ENCODE measurements at places on chromosomes 3 and 15. TPM values are rescaled to one million over a fixed set of nuclear protein-coding genes. Genes with fewer than 3 reads are reported as not detected.
A peak's percentile ranks its signal among the peaks of the same experiment; 100 is the strongest.

DNA sequence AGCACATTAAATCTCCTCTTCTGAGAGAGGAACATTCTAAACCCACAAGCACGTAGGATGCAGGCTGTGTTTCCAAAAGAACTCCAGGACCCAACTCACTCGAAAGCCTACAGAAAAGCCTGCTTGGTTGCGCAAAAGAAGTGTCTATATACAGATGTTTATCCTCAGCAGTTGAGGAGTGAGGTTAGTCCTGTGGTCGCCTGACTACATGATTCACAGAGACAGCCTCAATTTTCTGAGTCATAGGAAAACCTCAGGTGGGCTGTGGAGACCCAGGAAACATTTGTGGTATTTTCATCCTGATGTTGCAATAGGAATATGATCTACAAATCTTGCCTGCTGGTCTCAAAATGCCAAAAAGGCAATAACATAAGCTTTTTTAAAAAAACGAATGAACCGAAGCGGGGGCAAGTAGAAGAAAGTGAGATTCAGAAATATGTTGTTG lies 183.8 kb upstream of the THRB start:
- no peaks in the 10 kb centered on the region for H3K27me3 ChIP-seq
- no peak overlapping the region for H3K27ac ChIP-seq
- no peak overlapping the region for H3K4me3 ChIP-seq

The HGD gene
- 50.8 TPM for total RNA-seq

- H3K27ac ChIP-seq, result no peak overlapping the region
- H3K36me3 ChIP-seq, result no peaks in the 10 kb centered on the region
- no peak for DNase-seq
Observed at GRCh38 chr15:41966414-41966812, 5.9 kb downstream of the EHD4 start.

The BNC1 gene
- total RNA-seq, result 0.33 TPM

DNA sequence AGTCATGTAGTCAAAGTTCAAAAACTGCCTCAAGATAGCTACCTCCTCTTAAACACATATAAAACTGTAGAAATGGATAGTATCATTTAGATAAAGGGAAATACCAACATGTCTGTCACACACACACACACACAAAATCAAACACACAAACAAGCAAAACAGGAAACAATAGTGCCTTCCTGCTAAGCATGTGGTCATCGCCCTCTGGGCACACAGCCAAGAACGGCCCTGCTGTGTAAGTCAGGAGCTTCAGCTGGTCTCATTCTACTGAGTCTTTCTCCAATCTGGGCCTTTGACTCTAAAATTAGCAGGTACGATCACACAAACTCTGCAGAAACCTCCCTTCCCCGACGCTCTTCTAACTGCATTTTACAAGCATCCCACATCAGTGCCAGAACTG lies 272.2 kb upstream of the CHRNA7 start:
- no peaks in the 10 kb centered on the region for H3K27me3 ChIP-seq
- H3K4me3 ChIP-seq, result no peak overlapping the region
- H3K36me3 ChIP-seq, result no peaks in the 10 kb centered on the region
- peak; percentile 78 for DNase-seq
- no peaks in the 10 kb centered on the region for H3K4me1 ChIP-seq
- no peak overlapping the region for H3K27ac ChIP-seq

GRCh38 chr3:11283139-11283475 lies 10.9 kb downstream of the ATG7 start:
- H3K4me3 ChIP-seq, result no peak overlapping the region
- H3K36me3 ChIP-seq, result no peaks in the 10 kb centered on the region

GRCh38 chr15:27323801-27324200 lies 352.8 kb downstream of the GABRG3 start:
- peaks cover 21% of the 10 kb centered on the region for H3K4me1 ChIP-seq
- no peak for DNase-seq
- H3K36me3 ChIP-seq, result no peaks in the 10 kb centered on the region
- H3K27me3 ChIP-seq, result no peaks in the 10 kb centered on the region

The CHRNA3 gene
- total RNA-seq, result 0.93 TPM

The SERPINI1 gene
- 3.1 TPM for total RNA-seq

DNA sequence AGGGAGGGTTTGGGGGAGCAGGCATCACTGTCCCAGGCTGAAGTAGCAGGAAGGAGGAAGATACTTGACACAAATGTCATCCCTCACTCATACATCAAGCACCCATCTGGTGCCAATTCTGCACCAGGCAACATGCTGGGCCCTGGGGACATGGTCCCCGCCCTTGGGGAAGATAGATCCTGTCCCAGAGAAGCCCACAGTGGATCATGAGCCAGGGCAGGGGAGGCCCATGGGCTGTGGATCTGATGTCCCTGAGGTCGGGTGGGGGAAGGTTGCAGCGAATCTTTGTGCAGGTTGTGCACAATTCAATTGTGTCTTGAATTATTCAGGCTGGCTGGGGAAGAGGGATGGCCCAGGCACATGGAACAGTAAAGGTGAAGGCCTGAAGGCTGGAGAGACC lies 6.4 kb upstream of the CCDC33 start:
- H3K4me1 ChIP-seq, result peaks cover 32% of the 10 kb centered on the region
- H3K36me3 ChIP-seq, result no peaks in the 10 kb centered on the region

The ATP2B2 gene
- total RNA-seq, result not detected

The COL6A5 gene
- total RNA-seq, result not detected

The DAZL gene
- total RNA-seq, result not detected

GRCh38 chr3:28667646-28668621 lies 319.3 kb upstream of the AZI2 start:
- H3K4me1 ChIP-seq, result no peaks in the 10 kb centered on the region
- no peak overlapping the region for H3K27ac ChIP-seq
- H3K27me3 ChIP-seq, result no peaks in the 10 kb centered on the region
- peak; percentile 68 for DNase-seq
- H3K36me3 ChIP-seq, result no peaks in the 10 kb centered on the region
- no peak overlapping the region for H3K4me3 ChIP-seq

GRCh38 chr15:71565631-71566160 lies 244.7 kb upstream of the NR2E3 start:
- DNase-seq, result no peak
- H3K27ac ChIP-seq, result no peak overlapping the region
- no peaks in the 10 kb centered on the region for H3K4me1 ChIP-seq
- H3K4me3 ChIP-seq, result no peak overlapping the region
- H3K27me3 ChIP-seq, result no peaks in the 10 kb centered on the region
- no peaks in the 10 kb centered on the region for H3K36me3 ChIP-seq

- no peaks in the 10 kb centered on the region for H3K27me3 ChIP-seq
- no peak for DNase-seq
- H3K4me3 ChIP-seq, result no peak overlapping the region
- H3K36me3 ChIP-seq, result no peaks in the 10 kb centered on the region
- peak overlapping the region; percentile 14 for H3K27ac ChIP-seq
Observed at GRCh38 chr3:160617636-160618035, 52.3 kb upstream of the KPNA4 start.

GRCh38 chr15:39931615-39932014 lies 2.3 kb upstream of the EIF2AK4 start:
- no peak for DNase-seq
- no peaks in the 10 kb centered on the region for H3K27me3 ChIP-seq
- no peak overlapping the region for H3K4me3 ChIP-seq
- H3K36me3 ChIP-seq, result no peaks in the 10 kb centered on the region

GRCh38 chr3:57652203-57652602 lies 40.7 kb downstream of the DENND6A start:
- H3K4me3 ChIP-seq, result no peak overlapping the region
- H3K36me3 ChIP-seq, result peaks cover 14% of the 10 kb centered on the region
- no peak overlapping the region for H3K27ac ChIP-seq
- no peaks in the 10 kb centered on the region for H3K27me3 ChIP-seq

GRCh38 chr3:45191424-45191823 lies 34.7 kb downstream of the TMEM158 start:
- H3K36me3 ChIP-seq, result no peaks in the 10 kb centered on the region
- H3K4me3 ChIP-seq, result no peak overlapping the region
- no peak for DNase-seq
- H3K27me3 ChIP-seq, result no peaks in the 10 kb centered on the region

GRCh38 chr3:120506076-120506827 lies 55.5 kb upstream of the FSTL1 start:
- peaks cover 17% of the 10 kb centered on the region for H3K4me1 ChIP-seq
- DNase-seq, result peak; percentile 58
- no peak overlapping the region for H3K4me3 ChIP-seq
- no peaks in the 10 kb centered on the region for H3K36me3 ChIP-seq
- no peaks in the 10 kb centered on the region for H3K27me3 ChIP-seq

- H3K4me1 ChIP-seq, result no peaks in the 10 kb centered on the region
- no peaks in the 10 kb centered on the region for H3K36me3 ChIP-seq
- DNase-seq, result peak; percentile 3
- H3K27me3 ChIP-seq, result no peaks in the 10 kb centered on the region
- no peak overlapping the region for H3K4me3 ChIP-seq
Observed at GRCh38 chr3:161851941-161852566, 355.4 kb downstream of the OTOL1 start.

DNA sequence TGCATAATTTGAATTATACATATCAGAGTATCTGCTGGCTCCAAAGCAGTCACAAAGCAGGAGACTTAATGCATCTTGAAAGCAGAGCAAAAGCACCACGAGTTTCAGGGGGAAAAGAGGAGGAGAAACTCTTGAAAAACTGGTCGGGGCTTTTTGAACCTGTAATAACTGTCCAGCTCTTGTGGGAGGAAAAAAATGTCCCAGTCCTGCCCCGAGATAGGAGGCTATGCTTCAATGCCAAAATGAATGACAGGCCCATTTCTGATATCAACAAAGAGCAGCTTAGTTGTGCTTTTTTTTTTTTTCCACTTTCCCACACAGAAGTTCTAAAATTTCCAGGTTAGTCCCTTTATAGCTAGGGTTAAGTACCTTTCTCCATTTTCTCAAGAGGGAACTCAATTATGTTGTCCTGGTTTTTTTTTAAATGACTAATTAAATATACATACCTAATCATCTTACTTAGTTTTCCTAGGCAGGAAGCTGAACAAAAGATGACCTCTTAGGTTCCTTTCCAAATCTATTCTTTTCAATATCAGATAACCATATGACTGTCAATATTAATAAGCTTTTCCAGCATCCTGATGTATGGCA lies 120.2 kb downstream of the TFDP2 start:
- H3K36me3 ChIP-seq, result no peaks in the 10 kb centered on the region
- peaks cover 12% of the 10 kb centered on the region for H3K4me1 ChIP-seq
- H3K27ac ChIP-seq, result peak overlapping the region; percentile 71
- no peak overlapping the region for H3K4me3 ChIP-seq

The EFL1 gene
- total RNA-seq, result 22.3 TPM

DNA sequence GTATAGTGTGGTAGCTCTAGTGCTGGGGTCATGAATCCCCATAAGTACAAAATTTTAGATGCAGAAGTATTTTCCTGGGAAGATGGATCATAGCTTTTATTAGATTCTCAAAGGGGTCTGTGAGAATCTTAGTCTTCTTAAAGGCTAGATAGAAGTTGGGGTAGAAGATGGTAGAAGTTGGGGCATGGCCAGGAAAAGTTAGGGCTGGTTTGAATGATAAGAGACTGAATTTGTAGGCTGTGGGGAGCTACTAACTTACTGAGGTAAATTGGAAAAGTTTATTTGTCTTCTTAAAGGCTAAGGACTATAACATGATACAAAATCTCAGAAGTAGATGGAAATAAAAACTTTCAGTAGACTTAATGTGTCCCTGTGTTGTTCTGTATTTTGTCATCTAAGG lies 1.6 kb upstream of the UBE2Q2 start:
- no peak for DNase-seq
- no peaks in the 10 kb centered on the region for H3K36me3 ChIP-seq
- H3K27me3 ChIP-seq, result no peaks in the 10 kb centered on the region
- no peak overlapping the region for H3K27ac ChIP-seq
- H3K4me3 ChIP-seq, result no peak overlapping the region
- H3K4me1 ChIP-seq, result peaks cover 18% of the 10 kb centered on the region

- H3K27ac ChIP-seq, result no peak overlapping the region
- no peak for DNase-seq
- H3K27me3 ChIP-seq, result no peaks in the 10 kb centered on the region
- H3K36me3 ChIP-seq, result no peaks in the 10 kb centered on the region
Observed at GRCh38 chr15:30830961-30831360, 72.8 kb upstream of the FAN1 start.

The CERS3 gene
- 0.13 TPM for total RNA-seq

- no peaks in the 10 kb centered on the region for H3K4me1 ChIP-seq
- H3K27me3 ChIP-seq, result no peaks in the 10 kb centered on the region
- DNase-seq, result no peak
- no peak overlapping the region for H3K4me3 ChIP-seq
Observed at GRCh38 chr3:195097331-195098255, 173.4 kb downstream of the XXYLT1 start.

- H3K4me1 ChIP-seq, result peaks cover 12% of the 10 kb centered on the region
- H3K36me3 ChIP-seq, result no peaks in the 10 kb centered on the region
- H3K4me3 ChIP-seq, result peak within 1 kb of the TSS; percentile 52
- H3K27ac ChIP-seq, result peak within 1 kb of the TSS; percentile 84
- no peaks in the 10 kb centered on the region for H3K27me3 ChIP-seq
Observed at GRCh38 chr3:182792901-182793662, at the start of gene ATP11B. Gene ATP11B (plus strand): TSS chr3:182793504. CDS start chr3:182793760, 256 bp downstream.

- no peak overlapping the region for H3K27ac ChIP-seq
- no peaks in the 10 kb centered on the region for H3K36me3 ChIP-seq
- no peak overlapping the region for H3K4me3 ChIP-seq
- DNase-seq, result no peak
Observed at GRCh38 chr3:108475220-108475782, 35.1 kb downstream of the MYH15 start.

DNA sequence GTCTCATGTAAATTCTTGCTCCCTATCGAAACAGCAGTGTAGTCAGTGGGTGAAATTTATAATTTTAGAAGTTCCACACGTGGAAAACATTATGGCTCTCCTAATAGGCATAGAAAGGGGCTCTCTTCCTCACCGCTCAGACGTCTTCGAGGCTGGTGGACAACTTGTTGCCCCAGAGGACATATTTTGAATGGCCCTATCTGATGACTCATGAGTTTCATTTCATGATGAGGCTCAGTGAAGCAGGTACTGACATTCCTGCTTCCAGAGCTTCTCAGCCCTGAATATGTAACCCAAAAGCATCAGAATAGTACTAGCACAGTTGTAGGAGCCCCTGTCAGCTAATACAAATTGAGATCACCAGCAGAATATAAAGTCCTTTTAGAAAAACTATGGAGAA lies 117.9 kb downstream of the HERC1 start:
- peaks cover 25% of the 10 kb centered on the region for H3K4me1 ChIP-seq
- no peak overlapping the region for H3K4me3 ChIP-seq
- no peaks in the 10 kb centered on the region for H3K36me3 ChIP-seq
- peak overlapping the region; percentile 88 for H3K27ac ChIP-seq

DNA sequence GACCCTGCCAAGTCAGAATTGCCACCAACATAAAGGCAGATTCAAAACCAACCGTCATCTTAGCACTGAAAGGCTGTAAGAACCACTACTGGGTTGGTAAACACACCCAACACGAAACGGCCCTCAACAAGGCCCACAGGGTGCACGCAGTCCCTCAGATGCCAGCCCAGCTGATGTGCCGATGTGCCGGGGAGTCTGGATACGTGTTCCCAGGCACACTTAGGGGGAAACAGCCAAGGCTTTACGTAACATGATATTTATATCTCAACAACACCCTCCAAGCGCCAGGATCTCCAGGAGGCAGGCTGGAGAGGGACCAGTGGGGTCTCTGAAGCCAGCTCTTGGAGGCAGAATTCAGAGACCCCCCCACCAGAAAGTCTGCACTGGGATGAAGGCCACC lies 14.2 kb downstream of the POC1A start:
- H3K36me3 ChIP-seq, result no peaks in the 10 kb centered on the region
- DNase-seq, result no peak
- H3K27me3 ChIP-seq, result no peaks in the 10 kb centered on the region
- H3K4me3 ChIP-seq, result no peak overlapping the region

The TNFAIP8L3 gene
- total RNA-seq, result 11.3 TPM

The IL17RB gene
- total RNA-seq, result 0.71 TPM

The GP5 gene
- 1.2 TPM for total RNA-seq

The BRPF1 gene
- total RNA-seq, result 19.4 TPM
